Activated T-helper 1 cell treated with Interleukin-2 at 50 U/mL for 16 hours (primary cell): ENCODE measurements at places on chromosomes 12 and 14.

DNA sequence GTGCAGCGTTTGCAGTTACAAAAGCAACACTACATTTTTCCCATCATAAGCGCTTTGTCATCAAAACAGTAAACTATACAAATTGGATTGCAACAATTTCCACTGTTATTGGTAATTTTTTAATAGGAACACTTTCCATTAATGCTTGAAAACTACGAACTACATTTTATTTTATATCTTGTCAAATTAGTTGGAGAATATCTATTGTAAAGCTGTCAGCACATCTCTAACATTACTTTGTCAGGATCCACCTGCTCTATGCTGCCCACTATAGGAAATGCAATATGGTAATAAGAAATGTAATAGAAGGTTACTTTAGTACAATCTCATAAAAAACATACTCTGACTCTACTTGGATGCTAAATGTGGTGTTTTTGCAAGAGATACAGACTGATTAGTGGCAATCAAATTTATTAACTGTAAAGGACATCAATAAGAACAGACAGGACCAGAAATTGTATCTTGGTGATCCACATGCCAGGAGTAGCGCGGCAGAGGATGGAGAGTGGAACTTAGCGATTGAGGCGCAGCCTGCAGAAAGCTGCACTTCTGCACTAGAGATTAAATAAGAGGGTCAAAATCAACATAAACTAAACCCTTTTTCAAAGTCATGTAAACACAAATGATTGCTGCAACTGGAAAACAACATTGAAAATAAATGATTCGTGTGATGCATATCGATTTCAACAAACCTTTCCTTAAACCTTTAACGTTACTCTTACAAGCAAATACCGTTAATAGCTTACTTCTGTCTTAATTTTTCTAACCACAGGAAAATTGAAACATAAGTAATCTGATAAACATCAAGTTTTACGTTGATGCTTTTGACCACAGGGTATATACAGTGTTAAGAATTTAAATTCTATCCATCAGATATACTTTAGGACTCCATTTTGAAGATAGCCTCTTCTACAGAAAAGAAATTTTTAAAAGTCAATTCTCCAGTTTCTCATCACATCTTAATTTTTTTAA lies 3.6 kb upstream of the ARID2 start:
- DNase-seq: no peak

GRCh38 chr12:2481951-2482350 lies 312.8 kb upstream of the FKBP4 start:
- DNase-seq: no peak

DNA sequence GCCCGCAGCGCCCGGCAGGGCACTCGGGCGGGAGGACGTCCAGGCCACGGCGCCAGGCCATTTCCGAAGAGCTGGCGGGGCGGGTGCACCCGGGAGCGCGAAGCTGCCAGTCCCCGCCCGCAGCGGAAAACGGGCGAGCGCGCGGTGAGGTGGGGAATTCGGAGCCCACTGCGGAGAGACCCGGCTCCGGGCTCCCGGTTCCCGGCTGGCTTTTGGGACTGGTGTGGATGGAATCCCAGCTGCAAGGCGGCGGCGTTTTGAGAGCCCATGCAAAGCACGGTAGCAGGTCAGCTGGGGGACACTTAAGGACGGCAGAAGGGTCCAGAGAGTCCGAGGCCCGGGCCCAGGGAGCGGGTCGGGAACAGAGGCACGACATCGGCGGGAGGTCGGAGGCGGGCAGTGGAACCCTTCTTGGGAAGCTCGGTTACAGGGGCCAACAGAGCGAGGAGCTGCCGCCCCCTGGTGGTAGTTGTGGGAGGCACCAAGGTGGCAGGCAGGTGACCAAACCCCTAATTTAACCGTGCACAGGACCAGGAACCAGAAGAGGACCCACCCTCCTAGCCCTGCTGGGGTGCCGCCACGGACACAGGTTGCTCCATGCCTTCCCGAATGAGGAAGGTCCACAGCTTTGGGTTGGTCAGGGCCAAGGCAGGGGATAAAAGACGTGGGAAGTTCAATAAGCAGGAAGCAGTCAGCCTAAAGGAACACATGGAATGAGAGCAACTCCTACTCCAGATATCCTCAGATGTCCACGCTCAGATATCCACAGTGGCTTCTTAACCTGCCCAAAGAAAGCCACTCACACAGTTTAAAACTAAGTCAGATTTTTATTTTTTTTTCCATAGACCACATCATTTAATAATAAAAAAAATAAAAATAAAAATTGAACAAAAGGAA lies 685 bp upstream of the CDH24 start:
- DNase-seq: peak; percentile 75

- DNase-seq: no peak
Observed at GRCh38 chr12:63905544-63905943, 61.0 kb downstream of the SRGAP1 start.

DNA sequence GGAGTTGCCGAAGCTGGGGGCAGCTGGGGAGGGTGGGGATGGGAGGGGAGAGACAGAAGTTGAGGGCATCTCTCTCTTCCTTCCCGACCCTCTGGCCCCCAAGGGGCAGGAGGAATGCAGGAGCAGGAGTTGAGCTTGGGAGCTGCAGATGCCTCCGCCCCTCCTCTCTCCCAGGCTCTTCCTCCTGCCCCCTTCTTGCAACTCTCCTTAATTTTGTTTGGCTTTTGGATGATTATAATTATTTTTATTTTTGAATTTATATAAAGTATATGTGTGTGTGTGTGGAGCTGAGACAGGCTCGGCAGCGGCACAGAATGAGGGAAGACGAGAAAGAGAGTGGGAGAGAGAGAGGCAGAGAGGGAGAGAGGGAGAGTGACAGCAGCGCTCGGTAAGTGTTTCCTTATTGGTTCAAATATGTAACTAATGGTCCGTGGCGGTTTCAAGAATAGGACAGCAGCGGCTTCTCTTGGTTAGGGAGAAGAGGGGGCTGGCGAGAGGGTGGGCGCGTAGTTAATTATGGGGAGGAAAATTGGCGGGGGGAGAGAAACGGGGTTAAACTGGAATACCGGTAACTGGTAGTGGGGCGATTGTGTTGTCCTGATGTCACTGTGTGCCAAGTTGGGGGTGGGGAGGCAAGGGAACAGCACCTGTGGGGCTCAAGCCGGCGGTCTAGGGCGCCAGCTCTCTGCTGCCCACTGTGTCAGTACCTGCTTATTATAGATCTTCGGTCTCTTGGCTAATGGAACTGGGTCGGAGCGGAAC lies 8.4 kb downstream of the HOXC8 start:
- DNase-seq: no peak

- no peak for DNase-seq
Observed at GRCh38 chr12:75782069-75782581, 249.5 kb downstream of the PHLDA1 start.

GRCh38 chr12:93107514-93108312 lies 178.6 kb upstream of the EEA1 start:
- no peak for DNase-seq

DNA sequence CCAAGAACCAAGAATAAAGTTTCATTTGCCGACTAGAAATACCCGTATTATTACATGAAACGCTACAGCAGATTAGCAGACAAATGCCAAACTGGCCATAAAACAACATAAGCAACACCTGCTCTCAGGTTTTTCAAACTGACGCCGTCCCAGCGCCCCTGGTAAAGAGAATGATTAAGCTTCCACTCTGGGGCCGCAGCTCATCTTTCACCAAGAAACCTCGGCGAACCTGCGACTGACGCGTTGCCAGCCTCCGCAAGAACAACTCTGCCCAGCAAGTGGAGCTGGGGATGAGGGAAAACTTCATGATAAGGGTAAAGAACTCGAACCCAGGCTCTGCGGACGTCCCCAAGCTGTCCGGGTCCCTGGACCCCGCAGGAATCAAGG lies 530 bp downstream of the ARL1 start:
- no peak for DNase-seq

GRCh38 chr14:103849151-103849886 lies 1.9 kb upstream of the PPP1R13B start:
- DNase-seq: no peak

GRCh38 chr12:33752854-33753253 lies 269.4 kb upstream of the ALG10 start:
- DNase-seq: no peak

- peak; percentile 38 for DNase-seq
Observed at GRCh38 chr12:110280392-110280778, 662 bp upstream of the ATP2A2 start.

- no peak for DNase-seq
Observed at GRCh38 chr12:28286352-28286751, 96.1 kb downstream of the CCDC91 start.

- no peak for DNase-seq
Observed at GRCh38 chr12:75236206-75236605, 26.6 kb upstream of the KCNC2 start.

GRCh38 chr12:66665435-66665985 lies 13.4 kb downstream of the GRIP1 start:
- no peak for DNase-seq

- no peak for DNase-seq
Observed at GRCh38 chr12:90064852-90065801, 356.5 kb upstream of the ATP2B1 start.

GRCh38 chr12:27711317-27711682 lies 668 bp downstream of the MRPS35 start:
- DNase-seq: no peak

DNA sequence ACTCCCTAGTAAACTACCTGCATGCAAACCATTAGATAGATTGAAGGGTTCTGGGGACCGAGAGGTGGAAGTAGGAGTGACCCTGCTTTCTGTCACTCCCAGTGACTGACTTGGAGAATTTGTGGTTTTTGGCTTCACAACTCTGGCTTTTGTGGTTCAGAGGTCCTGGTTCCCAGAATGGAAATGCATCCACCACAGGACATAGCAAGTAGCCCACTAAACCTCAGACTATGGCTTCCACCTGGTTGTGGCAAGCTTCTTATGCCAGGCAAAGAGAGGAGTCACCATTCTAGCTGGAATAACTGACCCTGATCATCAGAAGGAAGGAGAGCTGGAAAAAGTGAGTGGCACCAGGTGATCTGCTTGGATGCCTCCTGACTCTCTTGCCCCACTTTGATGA lies 162.4 kb upstream of the TMEM260 start:
- DNase-seq: no peak

- DNase-seq: no peak
Observed at GRCh38 chr14:100741966-100742365, 15.3 kb downstream of the DLK1 start.

- no peak for DNase-seq
Observed at GRCh38 chr14:74035556-74035955, 16.4 kb downstream of the BBOF1 start.

DNA sequence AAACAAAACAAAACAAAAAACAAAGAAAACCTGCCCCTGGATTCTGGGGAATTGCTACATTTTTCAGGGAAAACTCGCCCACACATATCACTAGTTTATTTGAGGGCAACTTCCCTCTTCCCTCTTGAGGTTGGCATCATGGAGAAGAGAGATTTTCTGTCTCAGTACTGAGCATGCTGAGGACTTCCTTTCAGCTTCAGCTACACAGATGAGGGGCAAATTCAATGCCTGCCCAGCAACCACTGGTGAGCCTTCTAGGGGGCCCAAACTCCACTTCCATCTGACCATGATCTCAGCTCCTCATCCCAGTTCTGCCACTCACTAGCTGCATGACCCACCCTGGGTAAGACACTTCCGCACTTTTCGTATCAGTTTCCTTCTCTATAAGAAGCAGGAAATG lies 63.1 kb upstream of the SCN8A start:
- DNase-seq: no peak

DNA sequence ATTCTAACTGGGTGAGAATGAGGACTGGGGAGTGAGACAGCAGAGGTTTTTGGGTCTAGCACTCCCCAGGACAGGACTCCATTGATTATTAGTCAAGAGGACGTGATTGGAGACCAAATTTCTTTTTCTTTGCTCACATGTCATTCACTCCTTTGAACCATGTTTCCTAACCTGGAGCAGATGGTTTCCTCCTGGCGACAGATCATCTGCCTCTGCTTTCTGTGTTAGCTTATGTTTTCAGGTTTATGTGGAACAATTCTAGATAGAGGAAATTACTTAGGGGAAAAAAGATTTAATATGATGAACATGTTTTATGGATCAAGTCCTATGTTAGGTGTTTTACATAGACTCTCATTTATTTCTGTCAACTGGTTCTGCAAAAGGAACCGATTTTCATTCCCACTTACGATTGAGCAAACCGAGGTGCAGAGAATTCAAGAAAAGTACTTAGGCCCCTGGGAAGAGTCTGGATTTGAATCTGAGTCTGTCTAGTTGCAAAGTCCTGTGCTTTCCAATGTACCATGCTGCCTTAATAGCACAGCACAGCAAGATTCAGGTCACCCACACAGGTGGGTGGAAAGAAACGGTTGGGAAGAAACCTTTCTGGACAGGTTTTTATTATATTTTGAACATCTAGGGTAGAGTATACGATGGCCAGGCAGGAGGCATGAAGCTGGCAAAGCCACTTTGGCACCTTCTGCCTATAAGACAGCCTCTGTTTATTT lies 30.8 kb downstream of the SMOC1 start:
- DNase-seq: no peak

DNA sequence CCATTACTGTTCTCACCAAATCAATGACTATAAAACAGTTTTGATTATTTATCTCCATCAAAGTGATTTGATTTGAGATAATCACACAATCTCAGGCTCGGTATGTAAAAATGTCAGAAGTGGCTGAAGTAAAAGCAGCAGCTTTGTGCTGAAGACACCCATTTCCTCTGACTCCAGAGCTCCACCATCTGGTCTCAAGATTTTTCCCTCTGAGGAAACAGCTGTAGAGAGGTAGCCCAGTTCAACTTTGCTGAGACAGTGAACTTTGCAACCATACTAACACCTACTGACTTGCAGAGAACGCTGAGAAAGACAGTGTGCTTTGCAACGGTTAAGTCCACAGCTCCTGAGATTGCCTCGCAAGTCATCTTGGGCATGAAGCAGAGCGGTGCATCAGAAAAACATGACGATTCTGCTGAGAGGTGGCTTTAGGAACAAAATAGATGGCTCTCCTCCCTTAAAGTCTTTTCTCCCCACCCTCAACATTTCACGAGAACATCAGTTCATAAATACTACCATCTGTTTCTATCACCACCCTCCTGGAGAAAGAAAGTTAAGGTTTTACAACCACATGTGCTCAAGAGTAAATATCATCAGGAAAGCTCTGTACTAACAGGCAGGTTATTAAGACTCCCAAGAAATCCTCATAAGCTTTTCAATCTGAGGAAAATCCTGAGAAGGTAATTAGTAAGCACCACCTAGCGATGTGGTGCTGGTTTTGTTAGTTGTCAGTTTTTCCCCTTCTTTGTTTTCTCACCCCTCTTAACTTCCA lies 34.8 kb downstream of the HIGD1C start:
- no peak for DNase-seq

GRCh38 chr12:79250960-79251755 lies 386.6 kb downstream of the SYT1 start:
- DNase-seq: no peak

DNA sequence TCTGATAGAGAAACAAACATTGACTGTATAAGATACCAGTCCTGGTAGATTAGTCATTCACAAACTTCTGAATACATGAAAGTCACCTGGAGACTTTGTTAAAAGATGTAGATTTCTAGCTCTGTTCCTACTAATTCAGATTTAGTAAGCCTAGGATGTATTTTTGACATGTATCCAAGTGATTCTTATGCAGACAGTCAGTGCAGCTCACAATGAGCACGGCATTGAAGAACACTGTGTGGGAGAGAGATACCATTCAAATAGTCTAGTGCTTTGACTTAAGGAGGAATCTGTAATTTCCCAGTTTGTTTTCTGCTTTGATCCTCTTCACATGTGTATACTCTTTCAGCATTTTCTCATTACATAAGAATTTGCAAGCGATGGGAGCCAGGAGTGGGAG lies 68.7 kb upstream of the STXBP6 start:
- no peak for DNase-seq
